ENCODE measurements at places on chromosomes 3 and 15.

- no peaks in the 10 kb centered on the region for H3K27me3 ChIP-seq
- H3K36me3 ChIP-seq, result peaks cover 5% of the 10 kb centered on the region
- H3K27ac ChIP-seq, result no peak overlapping the region
- H3K4me1 ChIP-seq, result peaks cover 15% of the 10 kb centered on the region
- H3K4me3 ChIP-seq, result no peak overlapping the region
Measured at GRCh38 chr3:71438904-71439303, 144.6 kb downstream of the FOXP1 start.

- no peak for DNase-seq
- H3K4me3 ChIP-seq, result no peak overlapping the region
Measured at GRCh38 chr3:23242106-23242505, 39.0 kb downstream of the UBE2E2 start.

DNA sequence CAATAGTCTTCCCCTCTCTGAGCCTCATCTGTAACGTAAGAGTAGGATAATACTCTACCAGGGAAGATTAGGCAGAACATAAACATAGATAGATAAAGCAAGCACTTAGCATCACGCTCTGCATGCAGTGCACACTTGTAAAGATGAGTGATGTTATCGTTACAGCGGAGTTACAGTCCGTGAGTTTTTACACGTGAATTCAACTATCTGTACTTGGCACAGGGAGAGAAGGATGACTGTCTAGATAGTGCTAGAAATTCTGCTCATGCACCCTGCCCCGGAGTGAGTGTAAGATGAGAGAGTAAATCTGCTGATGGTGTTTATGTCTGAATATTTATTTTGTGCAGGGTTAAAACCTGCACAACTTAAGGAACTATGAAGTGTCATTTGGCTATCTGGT, 35.8 kb downstream of the HAPLN3 start:
- no peaks in the 10 kb centered on the region for H3K4me1 ChIP-seq
- H3K27ac ChIP-seq, result no peak overlapping the region
- no peaks in the 10 kb centered on the region for H3K27me3 ChIP-seq
- H3K36me3 ChIP-seq, result no peaks in the 10 kb centered on the region
- no peak overlapping the region for H3K4me3 ChIP-seq
- DNase-seq, result no peak

GRCh38 chr3:49273825-49274532, 3.1 kb downstream of the C3orf62 start:
- no peak overlapping the region for H3K27ac ChIP-seq
- H3K4me1 ChIP-seq, result peaks cover 23% of the 10 kb centered on the region

DNA sequence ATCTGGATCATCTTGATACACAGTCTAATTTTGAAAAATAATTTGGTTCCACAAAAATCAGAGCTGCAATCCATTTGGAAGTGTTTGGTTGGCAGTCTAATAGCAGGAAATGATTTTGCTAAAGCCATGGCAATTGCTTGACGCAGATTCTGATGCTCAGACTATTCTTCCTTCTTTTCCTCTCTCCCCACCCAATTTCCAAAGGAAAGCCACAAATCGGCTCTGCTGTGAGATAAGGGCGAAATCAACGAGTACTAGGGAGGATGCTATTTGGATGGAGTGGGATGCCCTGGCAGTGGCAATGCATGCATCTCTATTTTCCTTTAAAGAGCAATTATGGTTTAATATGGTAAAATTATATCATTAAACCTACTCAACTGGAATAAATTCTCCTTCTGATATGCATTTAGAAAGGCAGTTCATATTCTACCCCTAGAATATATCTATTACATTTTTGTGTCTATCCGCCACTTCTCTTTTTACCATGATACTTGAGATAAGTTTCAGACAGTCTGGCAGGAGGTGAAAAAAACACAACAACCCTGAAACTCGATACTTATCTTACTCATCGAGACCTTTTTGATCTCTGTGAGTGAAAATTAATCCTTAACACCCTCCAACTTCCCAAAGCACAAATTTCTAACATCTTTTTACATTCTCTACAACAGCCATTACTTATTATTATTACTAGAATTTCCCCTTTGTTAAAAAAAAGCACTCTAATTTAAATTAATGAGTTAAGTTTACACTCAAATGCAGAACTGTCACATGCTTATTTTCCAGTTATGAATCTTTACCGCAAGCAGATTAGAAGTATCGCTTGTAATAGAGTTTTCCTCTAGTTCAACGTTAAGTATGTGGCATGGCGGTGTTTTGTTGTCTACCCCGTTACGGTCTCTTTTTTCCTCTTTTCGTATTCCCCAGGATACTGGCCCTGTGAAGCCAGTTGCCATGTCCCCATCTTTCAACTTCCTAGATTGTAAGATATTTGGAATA, 433.3 kb downstream of the FOXP1 start:
- H3K27ac ChIP-seq, result no peak overlapping the region
- no peaks in the 10 kb centered on the region for H3K4me1 ChIP-seq
- no peaks in the 10 kb centered on the region for H3K36me3 ChIP-seq
- DNase-seq, result no peak
- no peak overlapping the region for H3K4me3 ChIP-seq

DNA sequence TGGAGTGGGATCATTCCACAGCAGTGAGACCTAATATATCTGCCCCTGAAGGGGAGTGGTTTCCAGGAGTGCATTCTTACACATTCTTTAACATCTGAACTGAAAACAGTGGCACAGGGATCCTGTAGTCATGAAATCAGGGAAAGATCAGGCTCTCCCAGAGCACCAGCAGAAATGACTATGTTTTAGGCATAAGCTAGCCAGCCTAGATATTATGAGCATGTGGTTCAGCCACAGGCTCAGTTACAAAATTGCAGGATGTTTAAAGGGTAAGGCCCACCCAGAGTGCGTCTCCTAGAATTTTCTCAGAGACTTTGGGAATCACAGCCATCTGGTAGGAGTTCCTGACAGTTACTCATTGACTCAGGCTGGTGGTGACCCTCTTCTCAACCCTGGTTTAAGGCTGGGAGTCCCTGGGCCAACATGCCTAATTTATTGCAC, 20.9 kb downstream of the FSTL1 start:
- no peaks in the 10 kb centered on the region for H3K27me3 ChIP-seq
- no peak overlapping the region for H3K4me3 ChIP-seq
- no peak for DNase-seq
- peaks cover 97% of the 10 kb centered on the region for H3K4me1 ChIP-seq
- H3K36me3 ChIP-seq, result no peaks in the 10 kb centered on the region
- H3K27ac ChIP-seq, result peak overlapping the region; percentile 40

DNA sequence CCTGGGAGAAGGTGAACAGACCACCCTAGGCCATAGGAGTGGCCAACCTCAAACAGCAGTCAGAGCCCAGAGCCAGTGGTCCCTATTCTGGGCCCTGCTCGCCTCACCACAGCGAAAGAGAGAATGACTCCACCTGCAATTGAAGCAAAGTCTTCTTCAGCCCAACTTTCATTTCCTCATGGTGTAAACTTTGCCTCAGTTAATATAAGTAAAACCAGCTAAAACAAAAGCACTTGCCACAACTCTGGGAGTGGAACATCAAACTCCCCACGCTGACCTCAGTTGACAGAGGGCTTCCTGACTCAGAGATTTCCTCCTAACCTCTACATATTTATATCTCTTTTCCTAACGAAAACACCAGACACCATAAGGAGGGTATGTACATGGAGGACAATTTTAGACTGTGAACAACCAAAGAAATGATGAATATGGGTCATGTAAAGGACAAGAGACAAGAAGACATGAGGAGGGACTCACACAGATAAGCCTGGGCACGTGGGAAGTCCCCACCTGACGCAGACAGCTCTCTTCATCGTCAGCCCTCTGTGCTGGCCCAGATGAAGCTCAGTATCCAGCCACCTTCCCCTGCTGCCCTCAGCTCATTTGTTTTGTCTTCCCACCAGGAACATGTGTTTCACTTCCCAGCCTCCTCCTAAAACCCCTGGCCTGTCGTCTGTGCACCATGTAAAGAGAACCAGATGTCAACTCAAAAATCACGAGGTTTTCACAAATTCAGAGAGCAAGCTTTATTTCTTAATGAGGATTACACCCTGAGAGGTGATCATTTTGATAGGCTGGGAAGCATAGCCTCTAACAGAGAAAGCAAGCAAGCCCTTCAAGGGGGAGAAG, 140.9 kb downstream of the KCNMB2 start:
- H3K27ac ChIP-seq, result no peak overlapping the region
- no peak overlapping the region for H3K4me3 ChIP-seq
- H3K27me3 ChIP-seq, result no peaks in the 10 kb centered on the region
- no peaks in the 10 kb centered on the region for H3K36me3 ChIP-seq
- no peak for DNase-seq

GRCh38 chr15:77208241-77208640, 137.3 kb upstream of the TSPAN3 start:
- H3K4me1 ChIP-seq, result no peaks in the 10 kb centered on the region
- no peaks in the 10 kb centered on the region for H3K27me3 ChIP-seq
- DNase-seq, result no peak

- H3K4me1 ChIP-seq, result peaks cover 16% of the 10 kb centered on the region
- H3K27me3 ChIP-seq, result peaks cover 44% of the 10 kb centered on the region
- no peak overlapping the region for H3K4me3 ChIP-seq
- DNase-seq, result no peak
Measured at GRCh38 chr15:96406701-96407100, 76.2 kb downstream of the NR2F2 start.

- H3K27ac ChIP-seq, result no peak overlapping the region
- no peak overlapping the region for H3K4me3 ChIP-seq
- no peaks in the 10 kb centered on the region for H3K36me3 ChIP-seq
- H3K4me1 ChIP-seq, result no peaks in the 10 kb centered on the region
Measured at GRCh38 chr3:143208976-143209714, 89.6 kb downstream of the CHST2 start.

DNA sequence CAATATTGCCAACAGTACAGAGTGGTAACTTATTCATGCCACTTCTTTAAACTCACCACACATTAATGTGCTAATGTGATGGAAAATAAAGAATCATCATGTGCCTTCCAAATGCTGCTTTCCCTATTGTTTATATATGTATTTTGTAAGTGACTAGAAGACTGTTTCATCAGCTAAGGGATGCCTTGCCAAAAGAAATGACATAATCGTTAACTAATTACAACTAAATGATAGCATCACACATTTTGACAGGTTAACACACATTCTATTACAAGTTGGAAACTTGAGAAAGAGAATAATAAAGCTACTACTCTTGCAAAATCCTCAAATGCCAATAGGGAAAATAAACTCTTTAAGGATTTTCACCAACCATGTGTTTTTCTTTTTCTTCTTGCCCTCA, 329.9 kb upstream of the AGTR1 start:
- no peaks in the 10 kb centered on the region for H3K4me1 ChIP-seq
- H3K27ac ChIP-seq, result no peak overlapping the region

GRCh38 chr3:111252779-111253178, 181.2 kb downstream of the NECTIN3 start:
- H3K27me3 ChIP-seq, result no peaks in the 10 kb centered on the region
- no peaks in the 10 kb centered on the region for H3K4me1 ChIP-seq
- H3K4me3 ChIP-seq, result no peak overlapping the region
- no peak for DNase-seq

GRCh38 chr3:45992133-45992729, 3.4 kb downstream of the FYCO1 start:
- peaks cover 8% of the 10 kb centered on the region for H3K4me1 ChIP-seq
- H3K36me3 ChIP-seq, result no peaks in the 10 kb centered on the region
- no peak overlapping the region for H3K4me3 ChIP-seq
- H3K27me3 ChIP-seq, result no peaks in the 10 kb centered on the region

DNA sequence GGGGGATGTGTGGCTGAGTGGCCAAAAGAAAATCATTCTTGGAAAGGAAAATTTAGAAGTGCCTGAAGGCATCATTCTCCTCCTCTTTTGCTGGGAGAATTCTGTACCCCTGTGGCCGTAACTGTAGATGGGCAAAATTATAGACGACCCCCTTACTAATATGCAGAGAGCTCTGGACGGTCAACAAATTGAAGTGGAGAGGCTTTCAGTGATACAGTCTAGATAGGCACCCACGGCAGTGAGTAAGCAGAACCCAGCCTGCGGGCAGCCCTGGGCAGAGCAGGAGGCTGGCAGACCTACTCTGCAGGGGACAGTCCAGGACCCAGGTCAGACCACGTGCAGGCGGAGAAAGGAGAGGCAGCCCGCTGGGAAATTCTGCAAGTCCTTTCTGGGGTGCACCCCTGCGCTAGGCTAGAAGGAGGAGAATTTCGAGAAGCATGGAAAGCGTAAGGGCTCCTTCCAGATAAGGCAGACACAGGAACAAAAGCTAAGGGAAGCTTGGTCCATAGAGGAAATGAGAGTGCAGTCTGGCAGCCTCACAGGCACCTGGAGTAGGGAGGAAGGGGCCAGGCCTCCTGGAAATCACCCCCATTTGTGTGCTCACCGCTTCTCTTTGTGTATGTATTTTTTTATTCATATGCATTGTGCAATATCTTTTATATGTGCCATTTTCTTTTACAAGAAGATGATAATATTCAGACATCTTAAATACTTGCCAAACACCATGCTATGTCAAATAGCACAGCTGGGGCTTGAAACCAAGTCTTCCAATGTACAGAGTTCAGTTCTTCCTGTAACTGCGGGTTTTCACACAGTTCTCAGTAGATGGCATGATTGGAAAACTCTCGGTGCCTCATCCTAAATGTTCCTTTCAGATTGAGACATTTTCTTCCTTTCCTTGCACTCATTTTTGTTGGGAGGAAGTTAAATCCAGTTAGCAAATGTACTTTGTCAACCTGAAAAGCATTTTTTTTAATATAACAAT, 40.2 kb downstream of the LRRK1 start:
- no peak overlapping the region for H3K4me3 ChIP-seq
- H3K4me1 ChIP-seq, result peaks cover 6% of the 10 kb centered on the region
- H3K36me3 ChIP-seq, result no peaks in the 10 kb centered on the region

GRCh38 chr3:29427266-29428103, 146.6 kb downstream of the RBMS3 start:
- H3K27me3 ChIP-seq, result no peaks in the 10 kb centered on the region
- H3K4me3 ChIP-seq, result no peak overlapping the region
- no peak overlapping the region for H3K27ac ChIP-seq
- no peaks in the 10 kb centered on the region for H3K36me3 ChIP-seq
- peak; percentile 41 for DNase-seq

GRCh38 chr3:184466413-184466960, 86.6 kb downstream of the CHRD start:
- no peak overlapping the region for H3K4me3 ChIP-seq
- DNase-seq, result peak; percentile 80
- H3K27me3 ChIP-seq, result no peaks in the 10 kb centered on the region
- H3K4me1 ChIP-seq, result peaks cover 16% of the 10 kb centered on the region
- H3K27ac ChIP-seq, result peak overlapping the region; percentile 17

- H3K4me1 ChIP-seq, result peaks cover 12% of the 10 kb centered on the region
- H3K4me3 ChIP-seq, result peak overlapping the region; percentile 37
- H3K36me3 ChIP-seq, result no peaks in the 10 kb centered on the region
- DNase-seq, result peak; percentile 96
- H3K27me3 ChIP-seq, result no peaks in the 10 kb centered on the region
- H3K27ac ChIP-seq, result peak overlapping the region; percentile 95
Measured at GRCh38 chr15:92831655-92832328, 68.3 kb upstream of the CHD2 start.

- no peaks in the 10 kb centered on the region for H3K36me3 ChIP-seq
- H3K4me1 ChIP-seq, result no peaks in the 10 kb centered on the region
- no peaks in the 10 kb centered on the region for H3K27me3 ChIP-seq
Measured at GRCh38 chr3:27239951-27240350, 129.2 kb downstream of the NEK10 start.

GRCh38 chr15:92121047-92121446, 267.5 kb downstream of the SLCO3A1 start:
- no peak overlapping the region for H3K4me3 ChIP-seq
- H3K4me1 ChIP-seq, result peaks cover 15% of the 10 kb centered on the region
- no peaks in the 10 kb centered on the region for H3K27me3 ChIP-seq
- peaks cover 40% of the 10 kb centered on the region for H3K36me3 ChIP-seq

GRCh38 chr15:95290176-95290974, 1040.1 kb upstream of the NR2F2 start:
- no peaks in the 10 kb centered on the region for H3K36me3 ChIP-seq
- no peak overlapping the region for H3K4me3 ChIP-seq
- H3K27me3 ChIP-seq, result no peaks in the 10 kb centered on the region

- DNase-seq, result peak; percentile 99
- peaks cover 1% of the 10 kb centered on the region for H3K36me3 ChIP-seq
- peak within 1 kb of the TSS; percentile 90 for H3K27ac ChIP-seq
- peak within 1 kb of the TSS; percentile 83 for H3K4me3 ChIP-seq
- H3K27me3 ChIP-seq, result no peaks in the 10 kb centered on the region
Measured at GRCh38 chr3:58305882-58306711, at the start of the genes HTD2 and RPP14. TSS of gene HTD2 (plus strand) at chr3:58306520. CDS start at chr3:58317614, 11,094 bp downstream. TSS of gene RPP14 (plus strand) at chr3:58306245. CDS start at chr3:58310330, 4,085 bp downstream.
